ENCODE measurements at places on chromosomes 2 and 18.
A peak's percentile ranks its signal among the peaks of the same experiment; 100 is the strongest.

GRCh38 chr2:20222769-20223406 is 2.0 kb downstream of the SDC1 start:
- DNase-seq = no peak

DNA sequence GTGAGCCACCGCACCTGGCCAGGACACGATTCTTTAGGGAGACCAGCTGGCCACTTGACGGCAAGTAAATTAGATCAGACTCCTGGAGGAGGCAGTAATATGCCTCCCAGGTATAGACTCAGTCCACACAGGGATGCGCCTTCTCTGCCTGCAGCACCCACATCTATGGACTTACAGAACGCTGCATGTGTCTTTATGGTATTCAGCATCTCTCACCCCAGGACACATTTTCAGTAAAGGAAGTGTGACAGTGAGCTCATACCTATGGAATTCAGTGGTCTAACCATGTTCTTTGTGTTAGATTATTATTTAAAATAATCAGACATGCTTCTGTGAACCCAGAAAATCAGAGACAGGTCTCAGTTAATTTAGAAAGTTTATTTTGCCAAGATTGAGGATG is 5.9 kb upstream of the NARS1 start:
- peak; percentile 28 for DNase-seq

GRCh38 chr2:54763636-54764291 is 40.3 kb downstream of the EML6 start:
- no peak for DNase-seq

DNA sequence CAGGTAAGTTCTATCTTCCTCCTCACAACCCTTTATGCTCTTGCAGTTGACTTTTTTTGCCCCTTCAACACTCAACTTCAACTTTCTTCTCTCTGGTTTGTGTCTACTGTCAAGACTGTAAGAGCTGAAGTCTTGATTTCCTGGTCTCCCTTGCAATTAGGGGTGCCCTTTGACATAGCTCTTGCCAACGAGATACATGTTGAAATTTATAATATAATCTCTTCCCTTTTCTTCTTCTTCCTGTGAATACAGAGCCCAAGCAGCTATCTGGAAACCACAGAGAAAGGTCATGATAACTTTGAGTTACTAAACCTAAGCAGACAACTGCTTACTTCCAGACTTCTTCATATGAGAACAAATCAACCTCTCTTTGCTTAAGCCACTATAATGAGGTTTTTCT is 163.5 kb downstream of the MC4R start:
- no peak for DNase-seq

GRCh38 chr18:3952031-3952430 is 502.1 kb downstream of the TGIF1 start:
- peak; percentile 51 for DNase-seq

- DNase-seq = no peak
Measured at GRCh38 chr18:10805587-10806118, 279.8 kb downstream of the NAPG start.

- DNase-seq = no peak
Measured at GRCh38 chr2:69184224-69184623, 171.2 kb downstream of the ANTXR1 start.

DNA sequence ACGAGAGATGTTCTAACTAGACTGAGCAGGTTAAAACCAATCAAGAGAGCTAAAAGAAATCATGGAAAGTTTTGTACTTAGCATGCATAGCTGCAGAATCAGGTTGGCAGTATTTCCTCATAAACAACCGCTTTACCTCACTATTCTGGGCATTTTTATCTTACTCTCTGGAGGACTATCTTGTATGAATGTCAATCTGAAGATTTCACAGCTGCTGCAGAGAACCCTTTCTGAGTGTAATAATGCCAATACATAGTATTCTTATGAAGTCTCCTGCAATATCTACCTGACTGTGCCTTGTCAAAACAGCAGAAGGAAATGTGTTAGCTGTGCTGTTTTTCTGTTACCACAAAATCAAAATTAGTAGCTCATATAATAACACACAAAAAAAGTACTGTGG is 705.9 kb upstream of the FSHR start:
- DNase-seq = no peak

- DNase-seq = no peak
Measured at GRCh38 chr2:46389417-46389916, 89.9 kb upstream of the TMEM247 start.

DNA sequence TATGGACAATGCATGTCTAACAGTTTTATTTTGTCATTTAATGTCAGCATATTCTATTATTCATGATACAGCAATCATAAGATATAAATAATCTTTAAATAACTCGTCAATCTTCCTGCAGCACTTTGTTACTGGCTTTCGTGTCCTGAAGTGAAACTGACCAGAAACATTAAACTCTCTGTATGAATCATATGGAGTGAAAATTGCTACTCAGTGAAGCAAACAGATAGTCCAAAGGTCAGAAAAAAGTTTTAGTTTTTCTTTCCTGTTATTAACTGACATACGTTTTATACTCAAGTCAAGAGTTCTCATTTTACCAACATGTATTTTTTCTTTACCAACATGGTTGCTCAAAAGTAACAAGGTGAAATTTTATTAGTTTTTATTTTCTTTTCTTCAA is 106.8 kb upstream of the GALNT5 start:
- no peak for DNase-seq

DNA sequence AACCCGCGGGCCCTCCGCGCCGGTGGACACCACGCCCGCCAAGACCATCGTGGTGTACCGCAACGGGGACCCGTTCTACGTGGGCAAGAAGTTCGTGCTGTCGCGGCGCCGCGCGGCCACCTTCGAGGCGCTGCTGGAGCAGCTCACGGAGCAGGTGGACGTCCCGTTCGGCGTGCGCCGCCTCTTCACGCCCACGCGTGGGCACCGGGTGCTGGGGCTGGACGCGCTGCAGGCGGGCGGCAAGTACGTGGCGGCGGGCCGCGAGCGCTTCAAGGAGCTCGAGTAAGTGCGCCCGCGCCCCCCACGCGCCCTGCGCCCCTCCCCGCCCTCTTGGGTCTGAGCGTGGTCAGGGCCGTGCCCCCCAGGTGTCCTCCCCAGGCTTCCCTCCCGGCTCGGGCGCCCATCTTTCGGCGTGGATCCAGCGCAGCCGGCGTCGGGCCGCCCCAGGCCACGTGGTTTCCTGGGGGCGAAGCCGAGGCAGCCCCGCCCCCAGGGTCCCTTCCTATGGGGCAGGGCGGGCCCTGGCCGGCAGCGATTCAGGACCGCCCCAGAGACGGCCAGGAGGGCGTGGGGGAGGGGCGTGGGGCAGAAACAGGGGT is 481 bp downstream of the DCDC2C start:
- DNase-seq = no peak

- no peak for DNase-seq
Measured at GRCh38 chr2:37149626-37150322, 7.0 kb downstream of the EIF2AK2 start.

DNA sequence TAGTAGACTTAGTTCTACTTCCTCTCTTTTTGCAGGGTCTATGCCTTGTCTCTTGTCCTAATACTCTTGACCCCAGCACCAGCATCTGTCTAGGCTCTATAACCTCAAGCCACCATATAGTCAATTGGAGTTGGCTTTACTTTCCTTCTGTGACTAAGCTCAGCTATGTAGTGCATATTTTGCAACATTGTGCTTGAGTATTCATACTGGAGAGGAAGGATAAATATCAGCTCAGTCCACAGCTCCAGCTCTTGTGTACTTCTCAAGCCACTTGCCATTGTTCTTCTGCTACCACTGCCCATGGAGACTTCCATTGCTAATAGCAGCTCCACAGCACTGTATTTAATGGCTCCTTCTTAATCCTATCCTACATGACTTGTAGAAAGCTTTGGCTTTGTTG is 35.5 kb upstream of the CD28 start:
- no peak for DNase-seq

DNA sequence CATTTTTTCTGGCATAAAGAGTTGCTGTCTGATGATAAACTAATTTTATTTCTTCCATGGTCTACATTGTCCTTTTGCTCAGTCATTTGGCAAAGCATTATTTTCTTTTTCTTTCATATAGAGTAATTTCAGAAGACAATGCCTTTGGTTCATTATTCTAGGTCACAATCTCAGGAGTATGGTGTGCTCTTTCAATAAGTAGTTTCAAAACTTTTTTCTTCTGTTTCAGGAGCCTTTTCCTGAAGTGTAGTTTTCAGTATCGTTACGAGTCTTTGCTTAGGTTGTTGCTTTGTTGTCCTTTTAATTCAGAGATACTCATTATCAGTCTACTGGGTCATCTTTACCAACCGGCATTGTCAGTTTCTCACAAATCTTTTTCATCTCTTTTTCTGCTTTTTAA is 100.4 kb upstream of the GPC1 start:
- no peak for DNase-seq

DNA sequence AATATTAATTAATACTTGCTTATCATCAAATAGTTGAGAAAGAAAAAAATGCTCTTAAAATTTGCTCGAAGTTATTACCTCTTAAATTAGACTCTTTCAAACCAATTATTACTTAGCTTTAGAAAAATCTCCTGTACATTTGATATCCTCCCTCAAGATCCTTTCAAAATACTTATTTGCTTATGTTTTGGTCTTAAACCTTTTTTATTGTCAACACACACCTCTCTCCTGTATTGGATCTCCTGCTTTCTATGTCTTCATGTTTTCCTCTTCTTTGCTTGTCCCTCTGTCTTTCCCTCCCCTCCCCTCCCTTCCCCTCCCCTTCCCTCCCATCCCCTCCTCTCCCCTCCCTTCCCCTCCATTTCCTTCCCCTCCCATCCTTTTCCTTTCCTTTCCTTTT is 14.0 kb downstream of the OSBPL6 start:
- DNase-seq = no peak

DNA sequence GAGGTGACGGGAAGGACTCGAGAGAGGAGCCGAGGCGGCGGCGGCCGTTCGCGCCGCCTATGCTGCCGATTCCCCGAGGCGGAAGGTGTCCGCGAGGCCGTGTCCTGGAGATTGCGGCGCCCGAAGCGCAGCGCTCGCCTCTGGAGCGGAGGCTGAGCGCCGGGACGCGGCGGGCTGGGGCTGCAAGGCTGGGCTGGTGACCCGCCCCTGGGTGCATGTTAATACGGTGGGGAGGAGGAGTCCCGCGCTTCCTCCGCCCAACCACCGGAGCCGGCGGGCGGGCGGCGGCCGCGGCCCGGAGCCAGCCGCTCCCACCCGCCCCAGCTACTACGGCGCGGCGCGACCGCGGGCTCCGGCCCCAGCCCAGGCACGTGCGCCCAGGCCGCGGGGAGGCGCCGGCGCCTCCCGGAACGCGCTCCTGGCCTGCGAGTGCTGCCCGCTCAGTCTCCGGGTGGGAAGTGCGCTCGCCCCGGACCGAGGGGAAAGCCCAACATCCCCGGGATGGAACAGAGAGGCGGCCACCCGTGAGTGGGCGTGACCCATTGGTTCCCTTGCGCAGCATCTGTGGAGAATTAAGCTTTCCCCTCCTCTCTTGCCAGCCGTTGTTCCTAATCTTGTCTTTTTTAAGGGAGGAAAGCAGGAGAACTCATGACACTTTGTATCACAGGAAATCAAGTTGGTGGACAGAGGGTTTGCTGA is at the start of gene DLGAP1:
Gene DLGAP1, minus strand, starts transcription at position 195 of the 699 bp plus-strand sequence.
- no peak for DNase-seq

- DNase-seq = no peak
Measured at GRCh38 chr2:109174214-109174613, 45.2 kb downstream of the SH3RF3 start.

DNA sequence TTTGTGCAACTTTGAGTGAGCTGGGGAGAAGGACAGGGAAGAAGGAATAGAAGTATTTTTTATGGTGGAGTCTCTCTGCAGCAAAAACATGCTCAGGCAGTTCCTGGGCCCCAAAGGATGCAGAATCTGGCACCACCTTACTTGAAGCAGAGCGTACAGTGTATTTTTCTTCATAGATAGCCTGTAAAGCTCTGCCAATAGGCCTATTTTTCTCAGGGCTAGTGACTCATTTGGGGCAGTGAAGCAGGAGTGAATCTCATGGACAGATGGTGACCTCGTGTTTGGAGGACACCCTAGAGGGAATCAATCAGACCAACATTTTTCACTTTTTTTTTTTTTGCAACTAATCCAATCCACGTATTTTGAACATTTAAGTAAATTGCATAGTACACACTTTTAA is 268.1 kb upstream of the CXCR4 start:
- DNase-seq = no peak

DNA sequence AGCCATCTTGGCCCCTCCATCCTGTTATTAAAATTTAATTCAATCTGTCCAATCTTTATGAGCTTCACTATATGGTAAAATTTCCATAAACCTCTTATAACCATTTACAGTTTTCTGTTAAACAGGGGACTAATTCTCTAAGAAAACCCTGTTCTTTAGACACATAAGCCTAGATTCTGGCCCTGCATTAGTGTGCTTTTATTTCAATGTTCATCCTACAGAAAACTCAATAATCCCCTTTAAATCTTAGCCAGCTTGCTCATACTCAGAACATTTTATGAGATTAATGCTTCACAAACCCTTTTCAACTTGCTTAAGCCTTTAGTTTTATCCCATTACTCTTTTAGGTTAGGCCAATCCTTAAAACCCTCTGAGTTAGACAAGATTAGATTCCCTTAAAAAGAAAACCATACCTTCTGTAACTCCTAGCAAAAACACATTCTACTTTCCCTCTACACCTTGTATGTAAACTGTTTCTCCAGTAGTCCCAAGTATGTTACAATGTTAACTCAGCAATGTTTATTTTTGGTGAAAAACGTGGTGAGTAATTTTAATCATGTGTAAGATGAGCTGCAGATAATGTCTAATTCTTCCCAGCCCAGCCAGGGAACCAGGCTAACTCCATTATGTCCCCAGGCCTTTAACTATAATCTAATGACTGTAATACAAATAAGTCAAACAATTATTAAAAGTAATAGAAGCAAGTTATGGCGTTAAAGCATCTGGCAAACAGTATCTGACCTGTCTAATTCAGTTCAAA is 1953.4 kb upstream of the LRRTM1 start:
- DNase-seq = no peak

DNA sequence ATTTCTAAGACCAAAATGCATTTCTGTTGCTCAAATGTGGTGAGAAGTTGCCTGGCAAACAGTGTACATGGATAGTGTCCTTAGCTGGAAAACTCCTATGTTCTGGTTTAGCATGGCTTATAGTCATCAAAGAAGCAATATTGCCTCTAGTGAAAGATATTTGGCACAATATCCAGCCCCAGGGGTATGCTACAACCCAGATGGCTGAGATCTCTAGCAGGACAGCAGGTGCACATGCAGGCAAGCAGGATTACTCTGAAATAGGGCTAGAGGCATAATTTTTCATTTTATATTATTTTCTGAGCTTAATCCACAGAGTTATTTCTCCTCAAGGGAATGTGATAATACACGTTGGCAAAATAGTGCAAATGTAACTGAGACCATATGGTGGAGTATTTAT is 34.0 kb downstream of the CCDC195 start:
- DNase-seq = no peak

GRCh38 chr18:76859474-76860339 is 37.4 kb downstream of the ZNF236 start:
- no peak for DNase-seq

GRCh38 chr2:169507698-169508097 is 1.8 kb upstream of the KLHL41 start:
- peak; percentile 55 for DNase-seq

- DNase-seq = no peak
Measured at GRCh38 chr18:66461344-66461743, 142.5 kb downstream of the CDH19 start.

- no peak for DNase-seq
Measured at GRCh38 chr2:164213916-164214315, 407.4 kb downstream of the GRB14 start.

Data from HFFc6 (cell line).